Cardiac fibroblast (primary cell): ENCODE measurements at places on chromosomes 12 and 14.

- DNase-seq, result peak; percentile 77
These were observed 14.7 kb downstream of the ITGA5 start for GRCh38 chr12:54404061-54405004.

DNA sequence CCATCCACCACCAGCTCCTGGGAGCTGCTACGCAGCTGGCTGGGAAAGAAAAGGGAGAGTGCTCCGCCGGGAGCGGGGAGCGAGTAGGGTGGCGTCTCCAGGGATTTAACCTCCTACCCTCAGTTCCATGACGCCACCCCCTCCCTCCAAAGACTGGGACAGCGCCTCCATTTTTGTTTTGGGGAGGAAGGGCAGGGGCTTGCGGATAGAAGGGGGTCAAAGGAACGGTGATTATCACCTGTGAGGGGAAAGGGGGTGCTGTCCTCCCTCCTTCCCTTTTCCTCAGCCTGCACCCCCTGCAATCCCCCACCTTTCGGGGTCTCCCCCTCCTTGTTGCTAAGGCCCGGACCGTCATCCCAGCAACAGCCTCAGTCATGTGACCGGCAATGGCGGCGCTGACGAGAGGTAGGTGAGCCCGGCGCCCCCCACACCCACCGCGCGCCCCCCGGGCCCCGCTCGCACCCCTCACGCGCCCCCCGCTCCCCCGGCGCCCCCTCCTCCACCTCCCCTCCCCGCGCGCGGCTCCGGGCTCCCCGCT is at the start of gene DTX3:
Gene DTX3 (plus strand): TSS at position 371 of the 538 bp plus-strand sequence. CDS start 1,694 bp downstream, outside the sequence.
- peak; percentile 10 for DNase-seq

DNA sequence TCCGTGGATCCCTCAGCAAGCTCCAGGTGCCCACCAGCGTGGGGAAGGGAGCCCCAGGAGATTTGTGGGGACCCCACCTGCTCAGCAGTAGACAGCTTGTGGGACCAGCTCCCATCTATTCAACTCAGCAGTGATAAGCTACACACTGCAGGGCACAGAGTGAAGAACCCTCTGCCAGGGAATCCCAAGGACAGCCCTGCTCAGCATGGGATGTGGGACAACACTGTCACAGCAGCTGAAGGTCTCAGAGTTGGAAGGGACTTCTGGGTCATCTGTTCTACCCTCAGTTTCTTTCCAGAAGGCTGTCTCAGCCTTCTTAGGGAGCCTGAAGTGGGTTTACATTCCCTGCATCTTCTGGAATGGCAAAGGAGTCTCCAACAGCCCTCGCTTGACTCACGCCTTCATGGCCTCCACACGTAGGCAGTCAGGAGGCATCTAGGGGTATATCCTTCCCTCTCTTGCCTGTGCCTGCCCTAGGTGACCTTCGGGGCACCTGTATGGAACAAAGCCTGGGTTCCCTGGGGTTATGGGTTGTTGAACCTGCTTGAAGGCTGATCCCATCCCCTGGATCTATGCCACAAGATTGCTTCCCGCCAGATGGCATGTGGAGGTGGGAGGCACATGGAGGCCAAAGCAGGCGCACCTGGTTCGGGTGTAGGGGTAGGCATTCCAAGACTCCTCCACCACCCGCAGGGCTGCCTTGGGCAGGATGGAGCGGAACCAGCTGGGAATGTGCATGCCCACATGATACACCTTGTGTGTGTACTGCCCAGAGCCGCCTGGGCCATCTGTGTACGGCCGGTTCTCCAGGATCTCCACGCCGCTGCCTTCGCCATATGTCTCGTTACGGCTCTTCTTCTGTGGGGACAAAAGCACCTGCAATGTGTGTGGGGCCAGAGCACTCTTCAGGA is 33.0 kb downstream of the ARL6IP4 start:
- DNase-seq, result no peak

DNA sequence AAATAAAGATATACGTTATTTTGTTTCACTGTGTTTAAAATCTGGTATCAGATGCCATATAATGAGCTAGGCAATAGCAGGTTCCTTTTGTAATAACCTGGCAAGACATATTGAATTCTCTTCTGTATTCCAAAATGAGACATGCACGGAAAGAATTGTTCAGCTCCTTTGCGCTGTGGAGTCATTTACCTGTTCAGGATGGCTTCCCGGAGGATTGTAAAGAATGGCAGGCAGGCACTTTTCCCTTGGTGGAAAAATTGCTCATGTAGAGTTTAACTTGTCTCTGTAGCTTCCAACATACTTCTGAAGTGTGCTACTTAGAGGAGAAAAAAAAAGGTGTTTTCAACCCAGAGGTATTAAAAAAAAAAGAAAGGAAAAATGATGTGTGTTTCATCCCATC is 805.2 kb downstream of the GALC start:
- DNase-seq, result no peak

GRCh38 chr12:124842800-124843510 is 20.7 kb downstream of the SCARB1 start:
- DNase-seq, result no peak

GRCh38 chr12:87960566-87960965 is 68.6 kb downstream of the C12orf50 start:
- DNase-seq, result no peak

- no peak for DNase-seq
These were observed 449.9 kb upstream of the FLRT2 start for GRCh38 chr14:85079842-85080730.
